ENCODE measurements at places on chromosomes 2 and 18.

- ATAC-seq, result peak; percentile 29
These were observed 85.8 kb downstream of the RBM43 start for GRCh38 chr2:151175864-151176263.

DNA sequence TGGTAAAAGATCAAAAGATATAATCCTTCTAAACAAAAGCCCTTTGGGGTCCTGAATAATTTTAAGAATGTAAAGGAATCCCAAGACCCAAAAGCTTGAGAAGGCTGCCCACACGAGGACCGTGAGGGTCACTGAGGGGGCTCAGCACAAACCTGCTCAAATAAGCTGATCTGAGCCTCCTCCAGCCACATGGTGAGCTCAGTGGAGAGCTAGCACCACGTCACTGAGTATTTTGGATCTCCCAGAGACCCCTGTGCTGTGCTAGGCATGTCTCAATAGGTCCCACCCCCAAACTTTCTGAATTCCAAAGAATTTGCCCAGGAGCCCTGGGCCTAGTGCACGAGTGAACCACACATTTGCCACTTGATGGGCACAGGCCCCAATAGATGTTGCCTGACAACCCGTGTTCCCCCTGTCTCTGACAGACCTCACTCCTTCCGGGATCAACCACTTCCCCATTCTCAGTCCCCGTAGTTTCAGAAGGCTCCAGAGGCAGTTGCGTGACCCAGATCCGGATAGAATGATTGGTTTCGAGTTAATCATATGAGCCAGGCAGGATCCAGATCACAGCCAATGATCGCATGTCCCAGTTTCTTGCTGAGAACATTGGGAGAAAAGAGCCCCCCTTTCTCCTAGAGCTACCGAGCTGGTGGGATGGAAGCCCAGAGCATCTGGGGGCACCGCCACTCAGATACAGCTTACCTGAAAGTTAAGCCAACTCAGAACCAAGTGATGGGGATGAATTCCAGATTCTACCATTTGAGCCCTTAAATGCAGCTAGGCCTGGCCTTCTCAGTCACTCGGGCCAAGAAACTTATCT, 203.8 kb downstream of the TNS1 start:
- ATAC-seq, result peak; percentile 83

DNA sequence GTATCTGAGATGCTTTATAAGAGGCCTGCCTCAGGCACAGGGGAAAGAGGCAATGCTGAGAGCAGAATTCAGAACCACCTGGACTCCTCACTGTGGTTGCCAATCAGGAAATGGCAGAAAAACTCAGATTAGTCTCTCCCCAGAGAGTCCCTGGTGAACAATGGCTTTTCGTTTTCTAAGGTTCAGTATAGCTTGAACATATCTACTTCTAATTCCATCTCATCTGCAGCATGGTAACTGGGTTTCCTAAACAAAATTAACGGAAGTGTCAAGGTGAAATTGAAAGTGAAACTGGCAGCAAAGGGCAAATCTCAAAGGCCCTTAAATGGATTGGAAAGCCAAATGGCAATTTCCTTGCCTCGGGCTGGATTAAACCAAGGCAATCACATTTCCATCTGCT, 480.2 kb upstream of the ACVR2A start:
- peak; percentile 51 for ATAC-seq

DNA sequence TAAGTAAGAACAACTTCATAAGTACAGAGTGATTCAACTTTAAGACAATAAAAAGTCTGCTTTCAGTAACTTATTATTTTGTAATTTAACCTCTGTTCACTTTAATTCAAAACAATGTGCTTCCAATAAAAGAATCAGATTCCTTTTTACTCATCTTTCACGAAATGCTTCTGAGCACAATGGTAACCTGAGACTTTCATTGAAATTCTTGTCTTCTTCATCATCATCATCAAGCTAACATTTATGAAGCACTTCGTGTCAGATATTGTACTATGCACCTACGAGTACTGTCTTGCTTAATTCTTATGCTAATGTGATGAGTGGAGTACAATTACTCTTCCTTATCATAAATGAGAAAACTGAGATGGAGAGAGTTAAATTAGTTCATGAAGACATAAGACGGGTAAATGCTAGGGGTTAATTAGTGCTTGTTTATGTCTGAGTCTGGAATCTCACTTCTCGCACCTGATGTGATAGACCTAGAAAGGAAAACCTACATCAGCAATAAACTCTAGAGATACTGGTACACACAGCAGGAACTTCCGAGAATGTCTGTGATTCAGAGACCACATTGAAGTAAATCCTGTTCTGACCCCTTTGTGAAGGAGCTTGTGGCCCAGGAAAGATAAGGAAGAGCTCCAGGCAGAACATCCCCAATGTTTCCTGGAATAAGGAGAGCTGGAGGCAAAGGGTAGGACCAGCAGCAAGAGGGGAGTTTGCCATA, 227.6 kb upstream of the ETAA1 start:
- no peak for ATAC-seq

DNA sequence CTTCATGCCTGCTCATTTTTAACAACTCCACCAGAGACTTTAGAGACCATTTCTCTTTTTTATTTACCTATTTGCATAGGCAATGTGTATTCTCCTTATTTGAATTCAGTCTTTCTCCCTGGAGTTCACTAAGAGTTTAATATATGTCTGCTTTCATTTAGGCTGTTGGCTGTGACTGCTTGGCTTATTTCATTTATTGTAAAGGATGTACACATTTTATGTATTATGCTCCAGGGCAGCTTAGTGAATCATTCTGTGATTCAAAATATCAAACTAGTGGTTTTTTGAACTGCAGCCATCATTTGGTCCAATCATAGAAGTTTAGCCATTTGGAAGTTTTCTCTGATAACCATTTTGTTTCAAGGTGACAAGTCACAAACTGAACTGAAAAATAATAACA, 229.6 kb downstream of the LPIN1 start:
- ATAC-seq, result no peak

DNA sequence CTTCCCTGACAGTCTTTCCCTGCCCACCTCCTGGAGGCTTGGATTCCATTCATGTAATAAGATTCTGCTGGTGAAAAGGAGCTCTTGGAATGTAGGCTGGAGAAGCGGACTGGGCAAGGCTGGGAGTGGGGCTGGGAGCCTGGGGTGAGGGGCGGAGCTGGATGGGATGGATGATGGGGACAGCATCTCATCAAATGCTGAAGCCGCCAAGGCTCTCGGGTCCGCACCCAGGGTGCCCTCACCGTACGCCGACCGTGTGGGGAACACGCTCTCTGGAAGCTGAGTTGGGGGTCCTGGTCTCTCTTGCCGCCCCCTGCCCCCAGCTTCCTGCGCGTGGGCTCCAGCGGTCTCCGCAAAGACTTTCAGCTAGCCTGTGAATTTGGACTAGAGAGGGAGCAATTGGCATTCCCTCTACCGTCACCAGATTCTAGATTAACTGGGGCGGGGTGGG, 9.1 kb downstream of the RAX start:
- ATAC-seq, result no peak

GRCh38 chr2:38104598-38104997, 28.6 kb upstream of the CYP1B1 start:
- ATAC-seq, result no peak

DNA sequence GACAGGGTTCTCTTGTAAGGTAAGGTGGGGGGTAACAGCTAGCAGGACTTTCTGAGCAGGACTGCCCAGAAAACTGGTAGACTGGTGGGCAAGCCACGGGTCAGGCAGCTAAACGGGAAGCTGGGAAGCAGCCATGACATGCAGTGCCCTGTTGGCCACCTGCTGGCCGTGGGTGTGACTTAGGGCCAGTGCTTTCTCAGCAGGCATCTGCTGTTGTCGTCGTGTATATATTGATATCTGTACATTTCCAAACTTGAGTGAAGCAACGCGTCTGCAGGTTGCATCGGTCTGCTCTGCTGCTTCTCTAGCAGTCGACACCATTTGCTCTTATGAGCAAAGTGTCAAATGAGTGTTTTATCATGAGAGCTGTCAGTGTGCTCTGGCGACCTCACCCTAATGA, 31.0 kb downstream of the COA5 start:
- ATAC-seq, result no peak

GRCh38 chr2:217370391-217370790, 510.5 kb upstream of the TNP1 start:
- no peak for ATAC-seq

- no peak for ATAC-seq
These were observed 13.2 kb downstream of the PIKFYVE start for GRCh38 chr2:208279236-208279635.

GRCh38 chr18:39414009-39414700, 1848.6 kb upstream of the CELF4 start:
- ATAC-seq, result no peak

DNA sequence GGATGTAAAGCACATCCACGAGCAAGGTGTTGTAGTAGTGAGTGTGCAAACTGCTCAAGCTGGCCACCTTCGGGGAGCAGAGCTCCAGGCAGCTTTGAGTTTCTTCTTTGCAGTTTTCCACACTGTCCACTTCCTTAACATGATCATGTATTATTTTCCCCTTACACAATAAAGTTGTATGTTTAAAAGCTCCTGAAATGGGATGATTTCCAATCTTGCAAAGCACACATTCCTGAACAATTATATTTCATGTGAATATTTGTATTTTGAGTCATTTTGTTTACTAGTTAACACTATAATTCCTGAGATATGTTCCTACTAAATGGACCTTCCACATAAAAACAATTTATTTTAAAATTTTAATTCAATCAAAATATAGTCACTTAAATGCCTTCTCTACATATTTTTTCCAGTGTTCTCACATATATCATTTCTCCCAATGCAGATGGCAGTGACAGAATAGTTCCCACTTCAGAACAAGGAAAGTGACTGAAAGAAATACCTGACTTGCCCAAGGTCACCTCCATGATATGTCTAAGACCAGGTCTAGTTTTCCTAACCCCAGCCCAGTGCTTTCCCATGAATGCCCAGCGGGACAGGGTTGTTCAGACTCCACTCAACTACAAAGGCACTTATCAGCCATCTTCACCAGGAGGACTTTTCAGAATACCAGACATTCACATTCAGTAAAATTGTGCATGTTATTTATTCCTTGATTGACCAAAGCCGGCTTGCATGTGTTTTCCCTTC, 5.5 kb downstream of the CYB5A start:
- no peak for ATAC-seq

GRCh38 chr2:199556527-199557285, 99.0 kb upstream of the SATB2 start:
- ATAC-seq, result peak; percentile 36

GRCh38 chr2:209940936-209941335, 61.5 kb upstream of the RPE start:
- ATAC-seq, result no peak

GRCh38 chr18:42649331-42650035, 466.0 kb downstream of the RIT2 start:
- ATAC-seq, result no peak

- no peak for ATAC-seq
These were observed 137.0 kb upstream of the NCKAP5 start for GRCh38 chr2:133705287-133705686.

GRCh38 chr2:240141736-240142135, 1.3 kb upstream of the OTOS start:
- ATAC-seq, result no peak

DNA sequence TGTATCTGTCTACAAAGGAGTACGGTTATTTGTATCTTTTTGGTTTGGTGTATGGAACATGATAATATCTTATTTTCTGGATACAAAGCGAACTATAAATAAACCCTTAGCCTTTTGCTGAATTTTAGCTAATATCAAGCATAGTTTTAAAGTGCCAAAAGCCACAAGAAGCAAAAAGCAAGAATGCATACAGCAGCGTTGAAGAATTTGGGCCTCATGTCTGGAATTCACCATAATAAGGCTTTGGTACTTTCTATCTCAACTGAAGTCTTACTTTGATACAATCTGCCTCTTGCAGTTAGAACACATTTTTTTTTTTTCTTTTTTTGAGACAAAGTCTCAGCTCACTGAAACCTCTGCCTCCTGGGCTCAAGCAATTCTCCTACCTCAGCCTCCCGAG, 151.5 kb downstream of the ERBB4 start:
- no peak for ATAC-seq

DNA sequence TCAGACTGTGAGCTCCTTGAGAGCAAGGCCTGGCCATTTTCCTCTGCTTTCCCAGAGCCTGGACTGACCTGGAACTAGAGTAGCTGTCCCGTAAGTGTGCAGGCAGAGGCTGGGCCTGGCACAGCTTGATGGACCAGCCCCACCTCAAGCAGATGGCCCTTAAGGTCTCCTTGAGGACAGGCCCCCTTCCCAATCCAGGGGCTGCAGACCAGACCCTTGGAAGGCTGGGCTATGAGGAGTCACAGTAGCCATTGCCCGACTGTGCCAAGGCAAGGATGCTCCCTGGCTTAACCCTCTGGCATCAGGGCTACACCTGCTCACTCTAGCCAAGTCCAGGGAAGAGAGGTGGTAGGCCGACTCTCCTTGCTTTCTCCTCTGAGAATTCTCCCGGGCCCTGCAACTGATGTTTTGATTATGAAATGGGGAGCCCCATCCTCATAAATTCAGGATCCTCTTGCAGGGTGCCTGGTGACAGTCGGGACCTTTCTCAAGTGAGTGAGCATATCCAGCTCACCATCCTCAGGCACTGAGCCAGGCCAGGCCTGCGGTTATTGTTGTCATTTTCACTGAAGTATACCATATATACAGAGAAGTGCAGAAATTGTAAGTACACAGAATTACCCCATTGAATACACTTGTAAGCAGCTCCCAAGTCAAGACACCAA, 51.7 kb downstream of the DPYSL5 start:
- no peak for ATAC-seq

DNA sequence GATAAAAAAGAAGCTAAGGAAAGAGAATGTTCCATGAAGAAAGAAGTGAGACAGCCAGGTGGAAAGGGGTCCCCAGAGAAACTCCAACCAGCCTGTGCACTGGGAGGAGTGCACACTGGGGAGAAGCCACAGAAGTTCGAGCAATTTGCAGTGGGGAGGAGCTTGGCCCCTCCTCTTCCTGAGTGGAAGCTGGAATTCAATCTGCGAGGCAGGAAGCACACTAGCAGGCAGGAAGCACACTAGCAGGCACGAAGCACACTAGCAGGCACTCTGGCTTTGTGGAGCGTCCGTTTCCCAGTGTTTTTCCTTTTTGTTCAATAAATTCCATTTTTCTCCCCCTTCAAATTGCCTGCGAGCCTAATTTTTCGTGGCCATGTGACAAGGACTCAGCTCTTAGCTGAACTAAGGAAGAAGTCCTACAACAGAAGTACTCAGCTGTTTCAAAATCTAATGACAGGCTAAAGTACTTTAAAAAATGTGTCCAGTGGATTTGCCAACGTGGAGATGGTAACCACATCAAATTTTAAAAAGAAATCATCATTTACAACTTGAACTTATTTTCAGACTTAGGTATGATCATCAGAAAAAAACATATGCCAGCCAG, 21.4 kb upstream of the SPIRE1 start:
- no peak for ATAC-seq
